ENCODE measurements at places on chromosomes 11 and 22.

GRCh38 chr11:108063410-108063809, 54.7 kb downstream of the CUL5 start:
- DNase-seq: no peak

GRCh38 chr11:69373251-69373635, 79.3 kb downstream of the MYEOV start:
- DNase-seq: peak; percentile 21

- DNase-seq: no peak
Measured at GRCh38 chr11:33724644-33725035, 11.6 kb downstream of the CD59 start.

DNA sequence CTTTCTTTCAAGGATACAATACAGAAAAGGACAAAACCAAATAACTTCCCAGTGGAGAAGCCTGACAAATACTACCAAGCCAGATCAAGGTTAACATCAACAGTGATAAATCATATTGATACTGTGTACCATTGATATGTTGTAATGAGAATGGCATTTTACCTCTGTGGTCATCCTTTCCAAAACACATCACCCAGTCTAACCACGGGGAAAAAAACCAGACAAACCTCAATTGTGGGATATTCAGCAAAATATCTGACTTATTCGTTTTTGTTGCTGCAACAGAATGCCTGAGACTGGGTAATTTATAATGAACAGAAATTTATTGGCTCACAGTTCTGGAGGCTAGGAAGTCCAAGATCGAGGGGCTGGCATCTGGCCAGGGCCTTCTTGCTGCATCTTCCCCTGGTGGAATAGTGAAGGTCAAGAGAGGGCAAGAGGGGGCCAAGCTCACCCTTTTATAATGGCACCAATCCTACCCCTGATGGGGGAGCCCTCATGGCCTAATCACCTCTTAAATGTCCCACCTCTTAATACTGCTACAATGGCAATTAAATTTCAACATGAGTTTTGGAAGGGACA, 66.1 kb downstream of the FAM76B start:
- no peak for DNase-seq

DNA sequence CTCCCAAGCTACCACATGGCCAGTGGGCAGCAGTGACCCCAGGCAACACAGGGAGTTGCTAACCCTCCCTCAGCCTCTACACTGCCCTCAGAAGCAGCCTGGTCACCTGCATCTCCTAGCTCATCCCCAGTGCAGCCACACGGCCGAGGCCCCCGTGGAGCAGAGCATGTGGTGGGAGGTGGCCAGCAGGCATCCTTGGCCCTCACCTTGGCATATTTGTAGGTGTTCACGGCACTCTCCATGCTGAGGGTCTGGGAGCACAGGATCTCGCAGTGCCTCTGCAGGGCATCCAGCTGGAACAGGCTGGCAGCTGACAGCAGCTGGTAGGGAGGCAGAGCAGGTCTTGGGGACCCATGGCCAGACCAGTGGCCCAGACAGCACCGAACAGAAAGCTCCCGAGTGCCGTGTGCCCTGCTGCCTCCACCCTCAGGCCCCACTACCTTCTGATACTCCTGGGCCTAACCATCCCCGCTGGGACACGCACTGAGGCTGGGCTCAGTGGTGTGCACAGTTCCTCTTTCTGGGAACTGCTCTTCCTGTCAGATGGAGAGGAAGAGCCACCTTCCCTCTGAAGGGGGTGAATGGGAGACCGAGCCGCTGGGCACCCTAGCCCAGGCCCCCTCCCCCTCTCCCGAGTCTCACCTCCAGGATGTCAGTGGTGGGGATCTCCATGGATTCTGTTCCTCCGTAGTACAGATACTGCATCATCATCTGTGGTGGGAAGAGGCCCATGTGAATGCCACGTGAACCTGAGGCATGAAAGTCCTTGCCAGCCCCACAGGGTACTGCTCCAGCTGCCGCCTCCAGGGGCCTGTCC, 48.8 kb downstream of the NAT10 start:
- no peak for DNase-seq

GRCh38 chr22:31126869-31127175, 4.1 kb downstream of the INPP5J start:
- no peak for DNase-seq

DNA sequence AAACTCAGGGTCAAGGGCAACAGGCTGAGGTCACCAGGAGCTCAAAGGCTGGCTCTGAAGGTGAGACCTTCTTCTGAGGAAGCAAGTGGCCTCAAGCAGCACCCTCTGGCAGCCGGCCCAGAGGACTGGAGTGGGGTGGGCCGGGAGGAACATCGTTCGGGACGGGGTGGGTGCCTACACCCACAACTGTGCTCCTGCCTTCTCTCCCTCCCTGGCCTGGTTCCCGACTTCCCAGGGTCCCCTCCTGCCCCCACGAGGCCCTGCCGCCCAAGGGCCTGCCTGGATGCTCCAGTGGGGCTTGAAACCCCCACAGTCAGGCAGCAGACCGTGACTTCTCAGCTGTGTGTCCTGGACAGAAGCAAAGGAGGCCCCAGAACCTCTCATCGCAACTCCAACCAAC, 195.7 kb downstream of the IGLL1 start:
- no peak for DNase-seq

DNA sequence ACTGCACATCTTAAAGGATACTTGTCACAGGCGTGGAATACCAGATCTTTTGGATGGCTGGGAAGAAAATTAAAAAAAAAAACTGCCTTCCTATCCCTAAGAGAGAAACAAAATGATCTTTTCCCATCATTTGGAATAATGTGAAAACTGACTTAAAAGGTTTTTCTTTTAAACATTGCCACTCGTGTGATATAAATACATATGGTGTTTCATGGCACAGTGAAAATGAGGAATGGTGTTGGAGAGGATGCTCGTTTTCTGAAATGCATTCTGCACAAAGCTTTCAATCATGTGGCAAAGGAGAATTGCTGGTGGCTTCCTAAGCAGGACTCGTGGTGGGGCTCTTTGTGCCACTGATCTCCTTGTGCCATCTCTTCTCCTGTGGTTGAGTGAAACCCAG, 74.9 kb upstream of the LRRC4C start:
- DNase-seq: no peak

GRCh38 chr22:44272401-44272771, 40.4 kb downstream of the SHISAL1 start:
- DNase-seq: no peak

GRCh38 chr11:77191823-77192495, 63.9 kb downstream of the MYO7A start:
- DNase-seq: no peak

DNA sequence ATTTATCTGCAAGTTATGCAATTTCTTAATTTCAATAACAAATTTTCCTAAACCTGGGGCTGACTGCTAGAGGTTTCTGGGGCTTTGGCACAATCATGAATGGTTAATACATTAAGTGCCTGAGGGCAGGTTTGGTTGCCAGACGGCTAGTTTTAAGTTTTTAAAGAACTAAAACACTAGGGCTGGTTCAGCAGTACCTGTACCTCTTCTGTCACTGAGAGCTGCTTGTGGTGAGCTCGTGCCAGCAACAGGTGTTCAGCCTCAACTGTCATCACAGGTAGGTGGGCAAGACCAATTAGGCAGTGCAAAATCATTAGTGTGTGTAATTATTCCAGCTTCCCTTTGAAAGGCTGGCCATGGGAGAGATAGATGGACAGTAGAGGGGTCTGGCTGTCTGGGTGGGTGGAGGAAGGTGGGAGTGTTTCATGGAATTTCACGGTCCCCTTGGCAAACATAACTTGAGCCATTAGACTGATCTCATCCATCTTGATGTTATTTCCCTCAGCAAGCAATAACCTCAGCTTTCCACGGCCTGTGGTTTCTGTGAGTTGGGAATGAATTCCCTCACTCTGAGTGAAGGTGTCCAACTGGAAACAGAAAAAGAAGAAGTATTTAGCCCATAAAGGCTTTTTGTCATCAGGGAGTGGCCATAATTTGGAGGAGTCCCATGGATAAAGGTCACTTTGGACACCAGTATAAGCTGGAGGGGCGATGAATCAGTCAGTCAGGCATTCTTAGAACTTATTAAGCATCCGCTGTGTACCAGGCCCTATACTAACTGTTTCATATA, 114.8 kb downstream of the SNX19 start:
- no peak for DNase-seq

DNA sequence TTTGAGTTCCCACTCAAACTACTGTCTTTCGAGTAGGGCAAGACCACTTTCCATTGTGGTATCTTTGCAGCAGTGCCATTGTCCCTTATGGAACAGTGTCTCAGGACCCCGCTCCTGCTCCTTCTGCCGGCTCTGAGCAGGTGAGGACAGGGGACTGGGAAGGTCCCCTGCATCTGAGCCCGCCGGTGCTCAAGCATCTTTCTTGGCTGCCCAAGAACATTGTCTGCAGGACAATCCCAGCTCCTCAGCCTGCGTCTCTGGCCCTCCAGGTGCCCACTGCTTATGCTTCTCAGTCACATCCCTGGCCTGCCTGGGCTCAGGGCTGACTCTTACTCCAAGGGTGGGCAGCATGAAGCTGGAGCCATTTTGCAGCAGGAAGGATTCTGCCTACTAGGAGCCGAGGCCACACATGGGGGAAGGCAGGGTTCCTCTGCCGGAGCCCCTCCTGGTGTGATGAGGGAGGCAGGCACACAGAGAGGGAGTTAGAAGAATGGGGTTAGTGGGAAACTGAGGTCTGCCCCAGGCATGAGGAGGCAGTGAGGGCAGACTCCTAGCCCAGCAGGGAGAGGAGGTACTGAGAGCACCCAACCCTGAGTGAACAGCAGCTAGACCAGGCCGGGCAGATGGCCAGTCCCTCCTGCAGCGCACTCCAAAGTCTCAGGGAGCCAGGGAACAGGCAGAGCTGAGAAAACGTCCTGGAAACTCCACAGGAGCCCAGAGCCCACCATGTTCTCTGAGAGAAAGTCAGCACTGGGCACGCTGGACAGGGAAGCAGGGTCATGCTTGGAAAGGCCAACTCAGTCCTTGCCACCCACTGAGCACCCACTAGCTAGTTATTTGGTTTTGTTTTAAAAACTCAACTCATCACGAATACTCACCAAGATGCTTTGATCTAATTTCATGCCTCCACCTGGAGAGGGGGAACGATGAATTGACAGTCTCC, 7.5 kb upstream of the PPARA start:
- no peak for DNase-seq

DNA sequence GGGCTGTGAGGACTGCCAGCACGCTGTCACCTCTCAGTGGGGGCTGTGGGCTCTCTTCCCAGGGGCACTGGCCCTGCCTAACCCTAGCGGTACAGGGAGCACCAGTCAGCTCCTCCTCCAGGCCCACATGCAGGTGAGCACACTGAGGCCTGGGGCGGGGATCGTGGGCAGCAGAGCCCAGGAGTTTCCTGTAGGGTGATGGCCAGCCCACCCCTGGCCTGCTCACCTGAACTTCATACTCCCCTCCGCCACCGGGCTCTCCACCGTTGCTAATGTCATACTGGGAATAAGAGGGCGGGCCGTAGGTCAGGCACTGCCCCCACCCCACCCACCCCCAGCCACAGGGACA, 10.0 kb upstream of the TREH start:
- no peak for DNase-seq

GRCh38 chr22:39174498-39175352, 22.2 kb upstream of the CBX7 start:
- peak; percentile 89 for DNase-seq

- DNase-seq: no peak
Measured at GRCh38 chr11:72968390-72968789, 154.2 kb downstream of the ATG16L2 start.

- no peak for DNase-seq
Measured at GRCh38 chr11:47418454-47419259, 7.6 kb downstream of the PSMC3 start.

DNA sequence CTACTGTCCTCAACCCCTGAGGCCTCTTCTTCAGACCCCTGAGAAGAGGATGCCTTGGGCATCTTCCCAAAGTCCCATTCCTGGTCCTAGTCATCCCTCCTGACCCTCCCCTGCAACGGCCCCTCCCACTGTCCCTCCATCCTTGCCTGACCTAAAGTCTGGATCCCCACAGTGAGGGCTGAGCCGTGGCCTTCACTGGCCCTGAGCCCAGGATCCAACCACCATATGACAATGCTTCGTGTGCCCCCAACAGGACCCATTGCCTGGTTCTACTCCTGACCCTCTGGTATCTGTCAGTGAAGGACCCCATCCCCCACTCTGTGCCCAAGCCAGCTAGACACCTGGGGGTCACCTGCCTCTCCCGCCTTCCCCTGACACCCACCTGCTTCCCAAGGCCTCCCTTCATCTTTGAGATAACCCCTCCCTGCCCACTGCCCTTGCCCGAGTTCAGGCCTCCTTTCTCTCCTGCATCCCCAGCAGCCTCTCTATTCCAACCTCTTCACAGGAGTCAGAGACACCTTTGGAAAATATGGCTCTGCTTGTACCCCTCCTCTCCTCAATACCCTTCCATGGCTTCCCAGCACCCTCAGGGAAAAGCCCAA, 48.0 kb downstream of the LRRC32 start:
- peak; percentile 49 for DNase-seq

GRCh38 chr11:78313181-78313795, 104.3 kb downstream of the GAB2 start:
- DNase-seq: peak; percentile 65

GRCh38 chr11:61092908-61093763, 9.2 kb upstream of the CD5 start:
- DNase-seq: no peak

- peak; percentile 83 for DNase-seq
Measured at GRCh38 chr22:23385678-23386631, 194.1 kb downstream of the IGLL1 start.

- no peak for DNase-seq
Measured at GRCh38 chr11:95134491-95134890, 44.8 kb downstream of the ENDOD1 start.

DNA sequence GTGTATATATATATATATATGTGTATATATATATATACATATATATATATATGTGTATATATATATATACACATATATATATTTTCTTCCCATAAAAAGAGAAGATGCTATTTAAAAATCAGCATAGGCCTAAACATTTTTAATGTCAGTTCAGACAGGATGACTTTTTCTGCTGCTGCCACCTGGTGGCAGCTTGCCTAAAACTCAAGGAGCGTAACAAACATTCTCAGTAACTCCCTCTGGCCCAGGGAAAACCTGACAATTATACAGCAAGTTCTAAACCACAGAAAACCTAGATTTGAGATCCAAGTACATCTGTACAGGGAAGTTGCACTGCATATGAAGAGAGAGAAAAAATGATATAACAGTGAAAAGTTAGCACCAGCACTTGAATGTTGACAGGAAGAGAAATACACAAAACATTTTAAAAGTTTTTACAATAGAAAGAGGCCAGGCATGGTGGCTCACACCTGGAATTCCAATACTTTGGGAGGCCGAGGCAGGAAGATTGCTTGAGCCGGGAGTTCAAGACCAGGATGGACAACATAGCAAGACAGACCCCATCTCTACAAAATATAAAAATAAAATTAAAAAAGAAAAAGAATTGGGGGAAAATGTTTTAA, 16.6 kb downstream of the OR8A1 start:
- peak; percentile 69 for DNase-seq

GRCh38 chr22:47042861-47043496, 280.5 kb downstream of the TBC1D22A start:
- no peak for DNase-seq

GRCh38 chr11:127255209-127255608, 254.6 kb upstream of the KIRREL3 start:
- no peak for DNase-seq

GRCh38 chr11:15885854-15886253, 470.5 kb downstream of the SOX6 start:
- DNase-seq: no peak

GRCh38 chr22:49427941-49428340, 399.7 kb downstream of the BRD1 start:
- DNase-seq: no peak

- no peak for DNase-seq
Measured at GRCh38 chr11:117717485-117718314, 79.3 kb downstream of the DSCAML1 start.

Measured in right atrium auricular region (tissue), 2 donors.